ENCODE measurements at places on chromosomes 12 and 14.
A peak's percentile ranks its signal among the peaks of the same experiment; 100 is the strongest.

- DNase-seq = no peak
These were observed 38.8 kb upstream of the NINJ2 start for GRCh38 chr12:701896-702539.

GRCh38 chr12:109331301-109331952 is 16.3 kb upstream of the MYO1H start:
- no peak for DNase-seq

GRCh38 chr12:13536219-13536910 is 339.8 kb downstream of the EMP1 start:
- DNase-seq = peak; percentile 19

DNA sequence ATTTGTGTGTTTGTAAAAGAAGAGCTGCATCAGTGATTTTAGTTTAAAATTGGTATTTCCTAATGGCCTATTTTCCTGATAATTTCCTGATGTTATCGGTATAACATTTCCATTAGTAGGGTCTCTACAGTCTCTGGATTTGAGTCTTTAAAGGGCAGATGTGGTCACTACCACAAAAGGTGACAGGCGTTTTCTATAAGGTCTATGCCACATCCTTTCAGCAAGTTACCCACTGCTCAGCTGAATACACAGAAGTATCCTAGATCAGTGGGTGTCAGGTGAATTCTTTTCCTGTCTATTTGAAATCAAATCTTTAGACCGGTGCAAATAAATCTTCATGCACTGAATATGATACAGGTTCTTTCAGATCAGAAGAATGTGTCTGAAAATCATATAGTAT is 90.2 kb downstream of the LIN7A start:
- DNase-seq = no peak

DNA sequence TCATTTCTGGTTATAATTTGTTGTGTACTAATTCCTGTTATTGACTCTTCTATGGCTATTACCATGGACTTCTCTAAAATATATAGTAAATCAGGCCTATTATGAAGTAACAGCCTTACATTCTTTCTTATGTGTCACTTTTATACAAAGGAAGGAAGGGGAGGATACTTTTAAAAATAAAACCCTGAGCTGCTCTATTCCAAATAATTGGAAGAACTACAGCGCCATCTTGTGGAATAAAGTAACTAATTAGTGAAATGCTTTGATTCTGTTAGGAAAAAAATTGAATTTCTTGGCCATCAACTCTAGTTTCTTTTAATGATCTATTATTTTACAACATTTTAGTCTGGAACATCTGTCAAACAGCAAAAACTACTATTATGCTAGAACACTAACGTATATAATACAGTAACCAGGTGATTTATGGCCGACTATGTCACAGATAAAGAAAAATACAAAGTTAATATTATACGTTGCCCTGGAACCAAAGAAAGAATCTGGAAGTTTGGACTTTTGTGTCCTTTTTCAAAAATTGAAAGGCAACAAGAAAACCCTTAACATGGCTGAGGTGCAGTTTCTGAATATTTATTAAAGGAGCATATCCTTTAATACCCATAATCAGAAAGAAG is 55.0 kb upstream of the NELL2 start:
- DNase-seq = no peak

DNA sequence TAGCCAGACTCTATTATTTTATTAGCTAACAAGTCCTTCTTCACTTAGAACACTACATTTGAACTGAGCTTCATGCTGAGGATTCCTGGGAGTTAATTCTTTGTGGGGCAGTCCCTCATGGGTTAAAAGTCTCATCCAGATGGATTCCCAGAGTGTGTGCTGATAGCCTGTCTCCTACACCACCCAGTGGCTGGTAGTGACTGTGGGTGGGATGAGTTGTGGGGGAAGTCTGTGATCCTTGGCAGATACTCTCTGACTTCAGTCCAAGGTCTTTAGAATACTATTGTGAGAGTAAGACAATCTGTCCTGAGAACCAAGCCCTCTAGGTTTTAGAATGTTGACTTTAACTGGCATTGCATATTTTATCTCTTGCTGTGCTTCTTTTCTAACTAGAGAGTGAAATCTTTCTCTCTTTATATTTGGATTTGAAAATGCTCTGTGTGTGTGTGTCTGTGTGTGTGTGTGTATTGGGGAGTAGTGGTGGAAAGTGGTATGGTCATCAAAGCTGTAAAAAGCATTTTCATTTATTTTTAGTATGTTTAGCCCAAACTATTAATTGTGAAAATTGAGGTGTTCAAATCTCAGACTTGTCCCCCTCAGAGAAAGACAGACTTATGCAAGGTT is 37.3 kb downstream of the AKAP6 start:
- DNase-seq = no peak

DNA sequence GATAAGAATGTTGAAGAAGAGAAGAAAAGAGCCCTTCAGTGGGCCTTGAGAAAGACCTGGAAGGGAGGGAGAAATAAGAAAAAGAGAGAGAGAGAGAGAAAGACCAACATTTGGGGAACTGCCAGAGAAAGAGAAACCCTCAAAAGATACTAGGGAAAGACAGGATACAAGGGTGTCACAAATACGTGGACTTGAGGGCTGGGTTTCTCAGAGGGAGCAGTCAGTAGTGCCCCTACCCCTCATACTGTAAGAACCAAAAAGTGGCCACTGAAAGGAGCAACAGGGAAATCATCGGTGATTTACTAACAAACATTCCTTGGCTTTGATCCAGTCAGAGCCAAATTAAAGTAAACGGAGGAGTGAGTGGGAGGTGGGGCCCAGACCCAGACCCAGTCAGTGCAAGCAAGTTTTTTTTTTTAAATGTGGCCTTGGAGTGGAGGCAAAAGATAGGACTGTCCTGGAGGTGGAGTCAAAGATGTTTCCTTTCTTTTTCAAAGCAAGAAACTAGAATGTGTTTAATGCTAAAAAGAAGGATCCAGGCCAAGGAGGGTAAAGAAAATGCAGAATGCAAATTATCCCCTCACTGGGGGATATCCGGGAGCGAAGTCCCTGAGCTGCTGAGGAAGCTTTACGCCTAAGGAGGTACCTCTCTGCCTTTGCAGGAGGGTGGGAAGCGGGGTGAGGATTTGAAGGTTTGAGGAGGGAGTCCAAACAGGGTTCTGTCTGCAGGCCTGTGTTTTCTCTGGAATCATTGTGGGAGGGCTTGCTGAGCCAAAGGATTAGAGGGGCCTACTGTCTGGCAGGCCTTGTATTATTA is 143.5 kb upstream of the AMIGO2 start:
- no peak for DNase-seq

GRCh38 chr14:50763382-50764007 is 67.5 kb downstream of the NIN start:
- DNase-seq = no peak
